ENCODE measurements at places on chromosomes 16 and 17.

DNA sequence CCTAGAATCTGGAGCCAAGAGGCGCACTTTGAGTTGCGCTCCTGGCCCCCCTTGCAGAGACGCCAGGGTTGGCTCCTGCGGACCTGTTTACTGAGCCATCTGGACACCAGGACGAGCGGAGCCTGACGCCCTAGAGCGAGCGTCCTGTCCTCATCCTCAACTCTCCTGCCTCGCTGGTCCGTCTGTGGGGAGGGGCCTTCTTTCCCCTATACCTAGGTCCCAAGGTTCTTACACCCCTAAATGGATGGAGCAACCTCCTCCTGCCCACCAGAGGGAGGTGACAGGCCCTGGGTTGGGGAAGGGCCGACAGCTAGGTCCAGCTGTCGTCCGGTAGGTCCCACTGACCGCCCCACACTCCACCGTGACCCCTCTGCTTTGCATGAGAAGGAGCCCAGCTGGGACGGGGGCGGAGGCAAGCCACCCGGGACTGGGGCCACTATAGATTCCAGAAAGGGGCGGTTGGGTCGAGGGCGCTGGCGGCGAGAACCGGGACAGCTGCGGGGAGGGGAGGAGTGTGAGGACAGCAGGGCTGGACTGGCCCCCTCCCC lies 3.1 kb upstream of the LHX1 start:
- DNase-seq: no peak

DNA sequence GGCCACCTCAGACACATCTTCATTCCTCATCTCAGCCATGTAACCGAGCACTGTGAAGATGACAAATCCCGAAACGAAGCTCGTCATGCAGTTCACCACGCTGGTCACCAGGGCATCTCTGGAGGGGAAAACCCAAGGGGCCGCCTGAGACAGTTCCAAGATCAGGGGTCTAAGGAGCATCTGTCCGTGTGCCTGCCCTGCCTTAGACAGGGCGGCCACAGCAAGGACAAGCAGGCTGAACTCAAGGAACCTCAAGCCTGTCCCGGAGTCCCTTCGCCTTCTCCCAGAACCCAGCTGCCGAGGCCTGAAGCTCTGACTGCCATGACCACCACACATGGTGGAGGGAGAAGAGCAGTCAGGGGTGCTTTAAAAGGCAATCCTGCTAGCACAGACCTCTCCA lies 22.7 kb downstream of the SLC6A4 start:
- DNase-seq: no peak

GRCh38 chr16:84175350-84176081 lies 11.3 kb downstream of the TAF1C start:
- peak; percentile 47 for DNase-seq

DNA sequence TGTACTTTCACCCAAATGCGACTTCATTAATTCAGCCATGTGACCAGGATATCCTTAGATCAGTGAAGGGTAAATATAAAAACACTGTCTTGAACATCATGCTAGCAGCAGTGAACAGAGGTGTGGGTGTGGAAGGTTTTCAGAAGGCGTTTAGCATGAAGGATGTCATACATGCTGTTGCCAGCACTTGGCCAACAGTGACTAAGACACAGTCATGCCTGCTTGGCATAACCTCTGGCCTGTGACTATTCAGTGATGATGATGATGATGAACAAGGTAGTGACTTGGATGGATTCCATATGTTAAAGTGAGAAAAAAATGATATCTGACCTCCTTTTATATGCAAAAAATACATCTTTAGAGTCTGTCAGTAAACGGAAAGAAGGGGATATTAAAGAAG lies 97.9 kb downstream of the MAP2K4 start:
- no peak for DNase-seq

GRCh38 chr17:80847496-80848230 lies 144.0 kb upstream of the CHMP6 start:
- DNase-seq: peak; percentile 36

DNA sequence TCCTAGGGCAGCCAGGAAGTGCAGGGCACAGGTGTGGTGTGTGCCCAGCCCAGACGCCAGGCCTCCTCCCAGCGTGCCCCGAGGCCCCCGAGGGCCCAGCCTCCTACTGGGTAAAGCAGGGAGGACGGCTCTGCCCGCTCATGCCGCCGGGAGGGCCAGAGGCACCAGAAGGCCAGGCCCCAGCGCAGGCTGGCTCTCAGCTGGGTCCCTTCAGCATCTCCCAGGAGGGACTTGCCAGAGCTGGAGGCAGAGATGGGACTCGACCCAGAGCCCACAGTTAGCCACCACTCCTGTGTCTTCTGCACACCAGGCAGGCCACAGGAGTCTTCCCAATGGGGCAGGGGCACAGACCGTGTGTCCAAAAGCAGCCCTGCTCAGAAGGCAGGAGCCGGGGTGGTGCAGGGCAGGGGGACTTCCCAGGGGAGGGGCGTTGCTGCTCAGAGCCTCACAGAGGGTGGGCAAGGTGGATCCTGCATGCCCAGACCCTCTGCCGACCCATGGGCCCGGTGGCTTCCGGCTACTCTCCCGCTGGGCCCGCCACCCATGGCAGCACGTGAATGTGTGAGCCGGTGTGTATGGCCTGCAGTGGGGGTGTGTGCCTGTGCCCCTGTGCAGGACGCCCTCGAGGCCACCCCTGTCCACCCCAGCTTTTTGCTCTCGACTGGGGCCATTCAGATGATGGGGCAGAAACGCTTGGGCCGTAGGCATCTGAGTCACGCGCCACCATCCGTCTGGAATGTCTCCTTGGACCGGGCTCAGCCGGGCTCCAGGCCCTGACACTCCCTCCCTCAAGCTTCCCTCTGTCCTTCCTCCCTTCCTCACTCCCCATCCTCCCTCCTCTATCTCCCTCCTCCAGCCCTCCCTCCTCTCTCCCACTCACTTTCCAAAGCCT lies 5.7 kb upstream of the ZNF469 start:
- no peak for DNase-seq

DNA sequence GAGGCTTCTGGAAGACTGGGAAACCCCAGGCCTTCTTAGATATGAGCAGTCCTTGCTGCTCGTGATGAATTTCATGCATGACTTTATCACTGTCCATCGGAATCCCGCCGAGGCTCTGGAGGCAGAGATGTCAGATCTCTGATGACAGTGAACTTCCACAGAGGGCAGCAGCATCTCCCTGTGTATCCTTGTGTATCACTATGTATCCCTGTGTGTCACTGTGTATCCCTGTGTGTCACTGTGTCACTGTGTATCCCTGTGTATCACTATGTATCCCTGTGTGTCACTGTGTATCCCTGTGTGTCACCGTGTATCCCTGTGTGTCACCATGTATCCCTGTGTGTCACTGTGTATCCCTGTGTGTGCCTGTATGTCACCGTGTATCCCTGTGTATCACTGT lies 160.2 kb upstream of the CHMP6 start:
- no peak for DNase-seq

GRCh38 chr16:11542069-11542744 lies 44.5 kb downstream of the LITAF start:
- no peak for DNase-seq

GRCh38 chr16:85112364-85112763 lies at the start of gene CIBAR2:
TSS of gene CIBAR2 (minus strand) at chr16:85112472. CDS start at chr16:85112352, 120 bp downstream.
- no peak for DNase-seq

Measured in stimulated activated CD8-positive, alpha-beta memory T cell treated with anti-CD3 and anti-CD28 coated beads, Interleukin-15, amount 100 ng/mL, for 1 hour (primary cell).